ENCODE measurements at places on chromosomes 12 and 14.

- no peak for DNase-seq
Measured at GRCh38 chr12:98838231-98838647, 193.1 kb downstream of the APAF1 start.

DNA sequence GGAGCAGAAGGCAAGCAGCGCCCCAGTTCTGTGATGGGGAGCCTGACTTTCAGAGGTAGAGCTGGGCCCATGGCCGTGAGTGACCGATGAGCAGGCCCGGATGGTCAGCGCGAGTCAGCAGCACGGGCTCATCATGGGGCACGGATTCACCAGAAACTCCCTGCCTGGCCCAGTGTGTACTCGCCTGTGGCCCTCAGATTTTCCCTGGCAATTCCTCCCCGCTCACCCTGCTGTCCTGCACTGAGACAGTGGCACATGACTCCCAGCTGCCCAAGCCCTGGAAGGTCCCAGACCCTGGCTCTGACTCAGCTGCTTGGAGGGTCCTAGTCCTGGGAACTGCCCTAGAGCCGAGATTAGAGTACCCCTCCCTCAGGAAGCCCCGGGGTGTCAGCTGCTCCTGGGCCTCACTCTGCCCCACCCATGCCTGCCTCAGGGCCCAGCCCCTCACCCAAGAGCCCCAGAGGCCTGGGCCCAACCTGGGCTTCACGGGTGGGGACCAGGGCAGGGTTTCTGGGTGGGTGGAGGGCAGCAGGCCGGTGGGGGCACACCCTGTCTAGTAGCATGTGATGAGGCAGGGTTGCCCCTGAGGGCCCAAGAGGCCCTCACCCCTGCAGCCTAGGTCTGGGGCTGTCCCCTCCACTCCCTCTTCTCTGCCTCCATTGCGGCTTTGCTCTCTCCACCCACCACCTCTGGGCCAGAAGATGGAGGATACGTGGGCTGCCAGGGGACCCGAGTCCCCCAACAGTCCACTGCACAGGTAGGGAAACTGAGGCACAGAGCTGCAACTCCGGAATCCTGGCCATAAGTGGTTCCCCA, 8.4 kb downstream of the TRMT61A start:
- no peak for DNase-seq

GRCh38 chr12:57129321-57129842, 1.1 kb downstream of the LRP1 start:
- DNase-seq: no peak

- no peak for DNase-seq
Measured at GRCh38 chr12:28217805-28218204, 27.5 kb downstream of the CCDC91 start.

GRCh38 chr14:99872786-99873440, 79.7 kb downstream of the EML1 start:
- no peak for DNase-seq

DNA sequence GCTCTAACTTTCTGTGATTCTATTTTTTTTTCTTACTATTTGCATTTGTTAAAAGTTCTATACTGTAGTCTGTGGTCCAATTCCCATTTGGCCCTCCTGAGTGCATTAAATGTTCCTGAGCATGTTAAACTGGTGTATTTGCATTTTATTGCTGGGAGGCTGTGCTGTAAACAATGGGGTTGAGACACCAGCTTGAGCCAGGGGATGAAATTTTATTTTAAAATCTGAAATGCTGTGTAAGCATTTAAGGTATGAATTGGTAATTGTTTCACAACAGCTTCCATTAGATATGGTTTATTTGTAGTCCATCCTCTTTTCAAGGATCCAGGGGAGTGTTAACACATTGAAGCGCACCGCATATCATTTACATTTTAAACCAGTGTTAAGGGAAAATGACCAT, 89.9 kb upstream of the RFX4 start:
- DNase-seq: no peak

DNA sequence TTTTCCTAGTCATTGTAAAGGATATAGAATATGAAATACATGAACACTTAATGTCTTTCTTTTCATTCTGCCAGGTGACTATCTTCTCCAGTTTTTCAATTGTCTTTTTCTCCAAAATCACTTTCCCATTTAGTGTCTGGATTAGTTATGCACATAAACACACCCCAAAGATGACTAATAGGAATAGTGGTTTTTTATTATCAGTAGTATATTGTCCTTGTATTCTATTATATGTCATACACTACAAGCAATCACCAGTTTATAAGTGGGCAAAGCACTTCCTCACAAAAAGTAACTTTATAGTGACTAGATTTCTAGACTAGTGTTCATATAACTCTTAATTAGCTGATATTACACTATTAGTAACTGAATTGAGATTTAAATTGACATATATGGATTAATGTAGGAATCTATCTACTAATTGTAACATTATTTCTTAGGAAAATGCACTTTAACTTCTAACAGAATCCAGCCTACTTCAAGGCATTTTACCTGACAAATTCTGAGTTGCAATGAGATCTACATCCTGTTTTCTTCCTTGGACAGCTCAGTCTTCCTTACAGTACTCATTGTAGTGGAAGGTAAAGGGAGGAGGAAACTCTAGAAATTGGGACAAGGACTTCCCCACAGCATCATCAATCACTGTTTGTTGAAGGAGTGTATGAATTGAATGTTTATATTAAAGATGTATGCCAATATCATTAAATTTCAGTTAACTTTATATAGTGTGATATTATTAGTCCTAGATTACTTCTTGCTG, 186.1 kb upstream of the GARIN2 start:
- DNase-seq: no peak

- DNase-seq: peak; percentile 26
Measured at GRCh38 chr12:124715121-124715990, 147.9 kb upstream of the NCOR2 start.

- DNase-seq: no peak
Measured at GRCh38 chr12:83389237-83389996, 702.7 kb downstream of the TMTC2 start.

DNA sequence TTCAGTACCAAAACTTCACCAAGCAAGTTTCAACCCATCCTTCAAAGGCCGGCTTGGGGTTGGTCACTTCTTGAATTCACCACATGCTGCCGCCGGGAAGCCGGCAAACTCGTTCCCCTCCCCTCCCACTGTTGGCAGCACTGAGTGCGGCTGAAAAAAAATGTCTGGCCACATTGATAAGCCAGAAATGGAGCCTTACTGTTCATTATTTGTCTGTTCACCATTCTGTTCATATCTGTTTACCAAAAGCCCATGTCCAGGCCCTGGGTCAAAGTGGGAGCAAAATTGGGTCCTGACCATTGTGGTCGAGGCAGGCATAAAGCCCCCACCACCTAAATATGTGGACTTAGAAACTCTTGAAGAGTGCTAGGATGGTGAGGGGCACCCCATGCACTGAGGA, 7.3 kb upstream of the HSP90AA1 start:
- no peak for DNase-seq

GRCh38 chr14:90669731-90670130, 146.5 kb downstream of the TTC7B start:
- no peak for DNase-seq

GRCh38 chr14:33184587-33184986, 245.9 kb downstream of the NPAS3 start:
- DNase-seq: no peak

GRCh38 chr12:131863711-131864396, 30.6 kb upstream of the ULK1 start:
- DNase-seq: no peak

DNA sequence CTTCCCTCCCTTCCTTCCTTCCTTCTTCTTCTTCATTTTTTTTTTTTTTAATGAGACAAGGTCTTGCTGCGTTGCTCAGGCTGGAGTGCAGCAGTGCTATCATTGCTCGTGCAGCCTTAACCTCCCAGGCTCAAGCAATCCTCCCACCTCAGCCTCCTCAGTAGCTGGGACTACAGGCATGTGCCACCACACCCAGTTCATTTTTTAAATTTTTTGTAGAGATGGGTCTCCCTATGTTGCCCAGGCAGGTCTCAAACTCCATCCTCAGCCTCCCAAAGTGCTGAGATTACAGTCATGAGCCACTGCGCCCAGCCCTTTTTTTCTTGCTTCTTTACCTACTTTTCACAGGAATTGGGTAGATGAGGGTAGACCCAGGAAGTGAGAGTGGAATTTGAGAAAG, 1.6 kb downstream of the OR10AD1 start:
- DNase-seq: no peak

GRCh38 chr12:68479261-68479895, 131.3 kb upstream of the RAP1B start:
- no peak for DNase-seq

DNA sequence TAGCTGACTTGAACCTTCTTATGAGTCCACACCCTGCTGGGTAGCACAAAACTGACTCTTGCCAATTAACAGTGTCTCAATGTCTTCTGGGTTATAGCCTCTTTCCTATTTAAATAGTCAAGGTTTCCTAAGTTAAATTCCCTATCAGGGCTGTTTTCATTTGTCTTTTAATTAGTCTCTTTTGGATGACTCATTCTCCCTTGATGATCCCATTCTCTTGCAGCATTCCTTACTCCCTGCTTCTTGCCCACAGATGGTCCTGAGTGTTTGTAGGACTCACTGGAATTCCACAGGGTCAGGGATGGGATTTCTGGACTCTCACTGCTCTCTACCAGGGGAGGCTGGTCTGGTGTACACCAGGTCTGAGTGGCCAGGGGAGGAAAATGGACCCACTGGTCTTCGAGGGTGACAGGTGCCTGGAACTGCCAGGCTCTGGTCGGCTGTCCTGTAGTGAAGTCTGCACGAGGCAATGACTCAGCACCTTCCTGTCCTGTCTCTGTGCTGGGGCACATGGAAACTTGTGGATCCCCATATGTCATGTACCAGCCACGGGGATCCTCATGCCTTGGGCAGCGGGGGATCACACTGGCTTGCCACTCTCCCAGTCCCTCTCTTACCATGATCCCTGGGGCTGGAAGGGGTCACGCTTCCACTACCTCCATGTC, 236.5 kb upstream of the PELI2 start:
- DNase-seq: no peak

GRCh38 chr12:101021911-101022388, 188.1 kb downstream of the SLC5A8 start:
- no peak for DNase-seq

DNA sequence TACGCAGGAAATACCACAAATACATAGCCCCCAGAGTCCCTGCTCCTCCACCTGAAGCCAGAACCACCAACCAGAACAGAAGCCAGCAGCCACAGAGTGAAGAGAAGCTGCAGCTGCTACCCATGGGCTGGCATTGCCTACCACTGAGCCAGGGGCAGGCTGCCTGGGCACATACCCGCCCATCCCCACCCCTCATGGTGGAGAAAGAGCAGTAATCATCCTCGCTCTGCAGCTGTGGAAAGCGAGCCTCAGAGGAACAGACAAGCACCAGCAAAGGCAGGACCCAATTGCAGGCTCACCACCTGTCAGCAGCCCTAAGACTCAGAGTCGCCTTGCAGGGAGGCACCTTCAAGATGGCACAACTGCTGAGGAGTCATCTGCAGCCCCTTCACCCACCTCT, 11.2 kb upstream of the CD9 start:
- no peak for DNase-seq

DNA sequence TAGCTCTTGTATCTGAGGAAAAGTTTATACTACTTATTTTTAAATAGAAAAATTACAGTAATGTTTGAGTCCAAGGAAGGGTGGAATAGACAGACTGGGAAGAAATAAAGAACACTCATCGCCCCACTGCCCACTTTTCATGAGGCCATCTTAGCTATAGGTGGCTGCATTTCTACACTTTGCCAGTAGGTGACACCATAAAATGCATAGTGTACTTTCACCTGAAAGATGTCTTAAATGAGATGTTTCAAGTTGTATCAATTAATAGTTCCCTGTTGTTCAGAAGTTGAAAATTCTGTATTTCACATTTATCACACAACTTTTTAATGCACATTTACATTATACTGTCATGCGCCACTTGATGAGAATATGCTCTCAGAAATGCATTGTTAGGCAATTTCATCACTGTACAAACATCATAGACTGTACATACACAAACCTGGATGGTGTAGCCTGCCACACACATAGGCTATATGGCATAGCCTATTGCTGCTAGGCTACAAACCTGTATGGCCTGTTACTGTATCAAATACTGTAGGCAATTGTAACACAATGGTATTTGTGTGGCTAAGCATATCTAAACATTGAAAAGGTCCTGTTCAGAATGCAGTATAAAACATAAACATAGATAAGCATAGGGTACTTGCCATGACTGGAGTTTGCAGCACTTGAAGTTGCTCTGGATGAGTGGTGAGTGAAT, 27.6 kb downstream of the PMCH start:
- DNase-seq: no peak

DNA sequence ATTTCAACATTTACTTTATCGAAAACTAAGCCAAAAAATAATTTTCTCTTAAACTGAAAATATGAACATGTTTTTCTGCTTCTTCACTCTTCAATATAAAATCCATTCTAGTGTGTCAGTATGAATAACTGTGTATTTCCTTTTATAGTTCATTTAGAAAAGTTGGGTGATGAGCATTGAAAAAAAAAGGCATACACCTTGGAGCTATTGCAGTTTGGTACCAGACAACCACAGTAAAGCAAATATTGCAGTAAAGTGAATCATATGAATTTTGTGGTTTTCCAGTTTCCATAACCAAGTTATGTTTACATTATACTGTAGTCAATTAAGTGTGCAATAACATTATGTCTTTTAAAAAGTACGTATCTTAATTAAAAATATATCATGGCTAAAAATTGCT, 195.0 kb upstream of the FOXG1 start:
- DNase-seq: no peak

DNA sequence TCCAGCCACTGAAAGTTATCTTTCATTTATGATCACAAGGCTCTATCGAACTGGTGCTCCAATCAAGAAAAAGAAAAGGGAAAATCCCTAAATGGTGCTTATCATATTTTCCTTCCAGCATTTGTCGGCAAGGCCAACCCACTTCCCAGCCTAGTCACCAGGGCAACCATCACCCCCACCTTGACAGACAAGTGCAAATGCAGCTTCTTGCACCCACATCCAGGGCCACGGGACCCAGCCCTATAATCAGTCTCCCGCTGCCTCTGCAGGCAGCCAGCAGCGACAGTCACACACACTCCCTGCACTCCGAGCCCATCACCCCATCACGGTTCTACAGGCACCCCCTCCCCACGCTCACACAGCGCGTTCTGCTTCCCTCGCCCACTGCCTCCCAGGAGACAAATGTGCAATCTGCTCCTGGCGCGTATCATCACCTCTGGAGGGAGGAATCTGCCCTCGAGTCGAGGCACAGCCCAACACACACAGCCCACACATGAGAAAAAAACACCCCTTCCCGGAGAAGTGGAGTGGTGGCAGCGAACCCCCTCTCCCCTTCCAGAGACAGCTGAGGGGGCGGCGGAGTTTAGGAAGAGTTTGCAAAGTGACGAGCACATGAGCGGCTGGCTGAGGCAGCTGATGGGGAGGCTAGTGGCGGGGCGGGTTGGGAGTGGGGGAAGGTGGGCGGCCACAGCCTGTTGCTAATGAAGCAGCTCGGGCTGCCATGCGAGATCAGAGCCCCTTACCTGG, 9.3 kb upstream of the PPP4R4 start:
- DNase-seq: no peak

GRCh38 chr12:96314723-96315122, 85.5 kb downstream of the CDK17 start:
- no peak for DNase-seq

GRCh38 chr12:52792185-52793029, 3.5 kb downstream of the KRT3 start:
- DNase-seq: no peak

GRCh38 chr12:123289911-123290310, 18.3 kb upstream of the CDK2AP1 start:
- DNase-seq: no peak
